Renal cortical epithelial cell (primary cell): ENCODE measurements at places on chromosomes 16 and 17. TPM values are rescaled to one million over a fixed set of nuclear protein-coding genes. Genes with fewer than 3 reads are reported as not detected.

The CCL16 gene
- total RNA-seq: not detected in 2 replicates

The KRTAP1-1 gene
- 0.25 and 0.35 TPM in 2 replicates for total RNA-seq

The MEAK7 gene
- 29.7 and 34.2 TPM in 2 replicates for total RNA-seq

The HOXB1 gene
- total RNA-seq: not detected in 2 replicates

The PLCG2 gene
- 1.9 and 20.5 TPM in 2 replicates for total RNA-seq

The BEAN1 gene
- total RNA-seq: 3.8 and 4.2 TPM in 2 replicates

The DLX3 gene
- not detected in 2 replicates for total RNA-seq

The CDH11 gene
- 3.1 and 7.6 TPM in 2 replicates for total RNA-seq

The FBXO39 gene
- 0.20 TPM in 1 of 2 replicates, not detected in the other for total RNA-seq

The CDRT15L2 gene
- total RNA-seq: not detected in 2 replicates

The ZSCAN10 gene
- total RNA-seq: not detected in 2 replicates
